ENCODE measurements at places on chromosomes 5 and 9. TPM values are rescaled to one million over a fixed set of nuclear protein-coding genes. Genes with fewer than 3 reads are reported as not detected.

The GFPT2 gene
- total RNA-seq = 10.1 TPM

The PCDHGB3 gene
- total RNA-seq = 4.1 TPM

GRCh38 chr9:115164511-115164974 lies 46.6 kb upstream of the TNC start:
- H3K36me3 ChIP-seq = no peaks in the 10 kb centered on the region
- no peak overlapping the region for H3K4me3 ChIP-seq
- H3K27ac ChIP-seq = no peak overlapping the region

DNA sequence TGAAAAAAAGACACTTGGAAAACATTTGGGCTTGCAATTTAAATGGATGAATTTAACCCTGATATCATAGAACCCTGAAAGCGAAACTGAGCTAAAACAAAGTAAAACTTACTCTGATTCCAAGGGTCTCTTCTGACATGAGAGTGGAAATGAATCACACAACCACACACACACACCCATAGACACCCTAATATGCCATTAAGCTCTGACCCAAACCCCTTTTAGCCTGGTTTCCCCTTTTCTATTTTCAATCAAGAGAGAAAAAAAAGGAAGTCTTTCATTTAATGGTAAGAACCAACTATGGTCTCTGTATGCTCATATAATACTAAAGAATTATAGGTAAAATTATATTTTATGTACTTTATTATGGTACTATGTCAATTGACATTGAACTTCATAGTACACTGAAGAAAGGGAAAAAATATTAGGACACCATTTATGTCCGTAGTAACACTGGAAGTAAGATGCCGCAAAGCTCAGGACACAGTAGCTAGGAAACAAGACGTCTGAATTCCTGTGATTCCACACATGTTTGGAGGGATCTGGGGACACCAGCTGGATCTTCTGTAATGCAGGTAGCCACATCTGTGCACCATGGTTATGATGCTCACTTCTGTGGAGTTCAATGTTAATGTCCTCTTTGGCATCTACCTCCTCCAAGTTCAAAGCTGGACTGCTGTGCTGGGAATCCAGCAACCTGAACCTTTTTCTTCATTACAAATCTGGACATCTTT lies 95.8 kb downstream of the PCSK1 start:
- no peaks in the 10 kb centered on the region for H3K27me3 ChIP-seq
- H3K4me1 ChIP-seq = no peaks in the 10 kb centered on the region
- no peaks in the 10 kb centered on the region for H3K36me3 ChIP-seq
- H3K27ac ChIP-seq = no peak overlapping the region
- no peak overlapping the region for H3K4me3 ChIP-seq

- no peak overlapping the region for H3K4me3 ChIP-seq
- DNase-seq = no peak
- H3K27ac ChIP-seq = no peak overlapping the region
These were observed 21.4 kb upstream of the HMHB1 start for GRCh38 chr5:143790457-143791112.

GRCh38 chr5:1280177-1281037 lies 14.5 kb downstream of the TERT start:
- peaks cover 13% of the 10 kb centered on the region for H3K27me3 ChIP-seq
- no peak overlapping the region for H3K27ac ChIP-seq
- no peaks in the 10 kb centered on the region for H3K36me3 ChIP-seq
- H3K4me1 ChIP-seq = no peaks in the 10 kb centered on the region
- DNase-seq = no peak

GRCh38 chr5:37881359-37881758 lies 41.5 kb upstream of the GDNF start:
- peaks cover 5% of the 10 kb centered on the region for H3K36me3 ChIP-seq
- H3K27me3 ChIP-seq = peaks cover 5% of the 10 kb centered on the region
- no peak for DNase-seq
- no peaks in the 10 kb centered on the region for H3K4me1 ChIP-seq

DNA sequence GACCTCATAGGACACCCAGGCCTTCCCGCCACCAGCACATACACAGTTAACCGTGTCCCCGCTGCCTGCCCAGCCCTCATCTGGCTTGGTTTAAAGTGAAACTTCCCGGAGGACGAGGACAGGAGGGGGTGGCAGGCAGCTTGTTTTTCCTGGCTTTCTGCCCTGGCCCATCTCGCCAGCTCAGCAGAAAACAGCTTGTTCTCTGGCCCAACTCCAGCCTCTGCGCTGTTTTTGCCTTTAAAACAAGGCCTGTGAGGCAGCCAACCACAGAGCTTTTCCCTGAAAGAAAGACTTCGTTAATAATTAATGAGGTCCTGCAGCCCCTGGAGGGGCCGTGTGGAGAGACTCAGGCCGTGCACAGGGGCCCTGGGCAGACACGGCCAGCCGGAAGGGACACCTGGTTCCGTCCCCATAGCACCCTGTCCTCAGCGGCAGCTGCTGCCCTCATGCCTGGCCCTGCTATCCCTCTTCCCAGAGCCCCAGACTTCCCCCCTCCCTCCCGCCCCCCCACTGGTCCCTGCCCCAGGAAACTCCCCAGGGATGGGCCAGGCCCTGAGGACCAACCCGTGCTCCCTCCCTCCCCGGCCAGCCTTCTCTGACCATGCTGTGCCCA lies 108.7 kb downstream of the RXRA start:
- H3K4me3 ChIP-seq = no peak overlapping the region
- no peak overlapping the region for H3K27ac ChIP-seq
- no peak for DNase-seq
- peaks cover 12% of the 10 kb centered on the region for H3K36me3 ChIP-seq
- no peaks in the 10 kb centered on the region for H3K4me1 ChIP-seq
